ENCODE measurements at places on chromosomes 12 and 14. TPM values are rescaled to one million over a fixed set of nuclear protein-coding genes. Genes with fewer than 3 reads are reported as not detected.

KRT78 gene
- polyA plus RNA-seq, result 1,998 TPM

CIT gene
- 2.9 TPM for polyA plus RNA-seq

SLC41A2 gene
- 0.47 TPM for polyA plus RNA-seq

TMPRSS12 gene
- polyA plus RNA-seq, result not detected

RACGAP1 gene
- 16.8 TPM for polyA plus RNA-seq

IL31 gene
- not detected for polyA plus RNA-seq

KRT77 gene
- not detected for polyA plus RNA-seq

CMA1 gene
- polyA plus RNA-seq, result not detected

SLC5A8 gene
- polyA plus RNA-seq, result 0.02 TPM

FIGNL2 gene
- polyA plus RNA-seq, result 0.06 TPM

SLC25A47 gene
- polyA plus RNA-seq, result 0.01 TPM

ABCD2 gene
- polyA plus RNA-seq, result 0.04 TPM

NTN4 gene
- 3.8 TPM for polyA plus RNA-seq

KRT74 gene
- 0.07 TPM for polyA plus RNA-seq

SDS gene
- not detected for polyA plus RNA-seq

MAPKAPK5 gene
- 10.2 TPM for polyA plus RNA-seq

LRRIQ1 gene
- 0.16 TPM for polyA plus RNA-seq

SIX6 gene
- not detected for polyA plus RNA-seq

CABP1 gene
- polyA plus RNA-seq, result 1.1 TPM

SCNN1A gene
- polyA plus RNA-seq, result 98.7 TPM

GZMB gene
- polyA plus RNA-seq, result 3.2 TPM

OR8S1 gene
- polyA plus RNA-seq, result not detected

FERMT2 gene
- polyA plus RNA-seq, result 6.5 TPM

PTPRQ gene
- polyA plus RNA-seq, result 0.20 TPM

KRT73 gene
- polyA plus RNA-seq, result not detected

LRP1-AS gene
- not detected for polyA plus RNA-seq

MEG3 gene
- 9.7 TPM for polyA plus RNA-seq

CCDC177 gene
- 0.01 TPM for polyA plus RNA-seq

OR6C2 gene
- polyA plus RNA-seq, result 0.02 TPM

PCED1B gene
- 1.2 TPM for polyA plus RNA-seq

GPR135 gene
- polyA plus RNA-seq, result 0.43 TPM

EIF2B1 gene
- polyA plus RNA-seq, result 32.2 TPM

CD163 gene
- 5.3 TPM for polyA plus RNA-seq

PPP1R1A gene
- polyA plus RNA-seq, result 0.99 TPM

SP1 gene
- polyA plus RNA-seq, result 21.6 TPM

NOS1 gene
- 0.32 TPM for polyA plus RNA-seq

MYL6 gene
- polyA plus RNA-seq, result 2,908 TPM

LRCOL1 gene
- 0.22 TPM for polyA plus RNA-seq

FKBP3 gene
- polyA plus RNA-seq, result 68.2 TPM

RPS6KL1 gene
- 2.8 TPM for polyA plus RNA-seq

SLC25A21 gene
- polyA plus RNA-seq, result 0.53 TPM

KLRC1 gene
- polyA plus RNA-seq, result 0.65 TPM

CLEC7A gene
- polyA plus RNA-seq, result 4.6 TPM

NEUROD4 gene
- polyA plus RNA-seq, result not detected

MAP3K9 gene
- polyA plus RNA-seq, result 11.6 TPM

ASPG gene
- 86.4 TPM for polyA plus RNA-seq

KERA gene
- polyA plus RNA-seq, result not detected
